ENCODE measurements at places on chromosomes 1 and 21.

GRCh38 chr1:231818337-231818736 lies 191.7 kb downstream of the DISC1 start:
- DNase-seq: no peak

DNA sequence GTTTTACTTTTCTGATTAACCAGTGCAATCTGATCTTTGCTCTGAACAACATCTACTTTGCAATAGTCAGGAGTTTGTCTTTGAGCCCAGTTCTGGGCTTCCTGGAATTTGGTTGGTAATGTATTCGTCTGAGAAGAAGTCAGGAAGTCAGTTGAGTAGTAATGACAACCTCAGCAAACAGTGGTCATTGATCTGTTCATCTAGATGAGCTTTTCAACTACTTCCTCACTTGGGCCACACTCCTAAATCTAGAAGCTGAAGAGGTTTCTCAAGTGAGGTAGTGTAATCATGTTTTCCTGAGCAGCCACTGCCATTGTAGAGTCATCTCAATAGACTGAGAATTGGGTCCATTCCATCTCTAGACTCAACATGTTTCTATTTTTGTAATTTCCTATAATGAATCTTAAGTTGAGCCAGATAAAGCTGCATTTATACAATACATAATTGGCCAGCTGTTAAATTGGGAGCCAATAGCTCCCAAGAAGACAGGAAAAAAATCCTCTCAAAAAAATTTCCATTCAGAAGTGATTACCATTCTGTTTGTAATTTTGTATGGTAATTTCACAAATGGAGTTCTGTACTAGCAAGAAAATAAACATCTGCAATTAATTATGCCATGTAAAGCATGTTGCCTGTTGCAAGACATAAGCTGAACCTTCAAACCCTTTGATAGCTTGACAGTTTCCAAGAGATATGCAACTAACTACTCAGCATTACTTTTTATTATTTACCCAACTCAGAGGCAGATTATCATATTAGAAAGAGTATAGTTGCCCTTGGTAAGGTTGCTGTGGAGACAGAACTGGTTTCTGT lies 49.6 kb downstream of the WDR64 start:
- no peak for DNase-seq

DNA sequence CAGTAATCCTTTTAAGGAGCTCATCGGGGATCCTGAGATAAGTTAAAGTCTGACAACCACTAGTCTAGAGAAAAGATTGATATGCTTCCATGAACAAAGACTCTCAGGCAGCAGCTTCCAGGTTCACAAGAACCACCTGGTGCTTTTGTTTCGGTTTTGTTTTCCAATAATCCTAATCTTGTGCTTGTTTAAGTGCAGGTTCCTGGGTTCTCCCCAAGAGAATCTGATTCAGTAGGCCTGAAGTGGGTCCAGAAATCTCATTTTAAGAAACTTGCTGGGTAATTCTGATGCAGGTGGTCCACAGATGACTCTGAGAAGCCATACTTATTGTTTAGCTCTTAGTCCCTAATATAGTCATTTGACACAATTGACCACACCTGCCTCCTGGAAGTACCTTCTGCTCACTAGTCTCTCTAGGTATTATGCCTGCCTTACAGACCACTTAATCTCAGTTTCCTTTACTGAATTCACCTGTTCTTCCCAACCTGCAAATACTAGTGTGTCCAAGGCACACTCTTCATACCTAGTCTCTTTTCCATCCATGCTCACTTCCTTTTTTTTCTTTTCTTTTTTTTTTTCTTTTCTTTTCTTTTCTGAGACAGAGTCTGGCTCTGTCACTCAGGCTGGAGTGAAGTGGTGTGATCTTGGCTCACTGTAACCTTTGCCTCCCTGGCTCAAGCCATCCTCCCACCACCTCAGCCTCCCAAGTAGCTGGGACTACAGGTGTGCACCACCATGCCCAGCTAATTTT lies 20.5 kb upstream of the FRRS1 start:
- DNase-seq: no peak

DNA sequence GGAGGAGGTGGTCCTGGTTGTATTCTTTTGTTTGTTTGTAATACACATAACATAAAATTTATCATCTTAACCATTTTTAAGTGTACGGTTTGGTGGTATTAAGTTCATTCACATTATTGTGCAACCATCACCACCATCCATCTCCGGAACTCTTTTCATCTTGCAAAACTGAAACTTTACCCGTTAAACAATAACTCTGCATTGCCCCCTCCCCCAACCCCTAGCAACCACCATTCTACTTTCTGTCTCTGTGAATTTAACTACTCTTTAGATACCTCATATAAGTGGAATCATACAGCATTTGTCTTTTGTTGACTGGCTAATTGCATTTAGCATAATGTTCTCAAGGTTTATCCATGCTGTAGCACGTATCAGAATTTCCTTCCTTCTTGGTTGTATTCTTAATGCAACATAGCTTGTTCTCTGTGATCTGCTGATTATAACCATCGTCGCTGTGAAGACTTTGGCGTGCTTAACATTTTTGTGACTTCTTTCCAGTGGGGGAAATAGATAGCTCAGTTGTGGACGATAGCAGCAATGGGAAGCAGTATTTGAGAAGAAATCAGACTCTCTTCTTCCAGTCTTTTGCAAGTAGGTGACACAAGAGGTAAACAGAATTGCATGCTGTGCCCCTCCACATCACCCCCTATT lies 117.5 kb upstream of the HOOK1 start:
- peak; percentile 13 for DNase-seq

GRCh38 chr1:25973610-25974321 lies 24.1 kb downstream of the PAFAH2 start:
- no peak for DNase-seq

DNA sequence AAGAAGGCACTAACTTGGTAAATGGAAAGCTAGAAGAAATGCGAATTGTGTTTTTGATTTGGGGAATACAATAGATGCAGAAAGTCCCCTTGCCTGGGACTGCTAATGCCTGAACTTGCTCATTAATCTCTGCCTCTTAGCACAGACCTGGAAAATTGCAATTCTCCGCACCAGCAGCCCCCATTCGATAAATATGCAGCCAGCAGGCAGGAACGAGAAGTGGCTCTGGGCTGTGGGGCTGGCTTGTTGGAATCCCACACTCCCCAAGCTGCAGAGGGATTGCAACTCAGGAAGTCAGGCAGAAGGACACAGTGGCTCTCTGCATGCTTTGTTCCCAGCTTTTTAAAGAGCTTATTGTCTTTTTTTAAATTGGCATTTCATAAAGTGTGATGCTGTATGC lies 51.3 kb downstream of the PCP4 start:
- DNase-seq: no peak

GRCh38 chr1:172154551-172154950 lies 265.9 kb upstream of the C1orf105 start:
- DNase-seq: no peak

- no peak for DNase-seq
Measured at GRCh38 chr1:184639205-184639604, 115.5 kb downstream of the EDEM3 start.

DNA sequence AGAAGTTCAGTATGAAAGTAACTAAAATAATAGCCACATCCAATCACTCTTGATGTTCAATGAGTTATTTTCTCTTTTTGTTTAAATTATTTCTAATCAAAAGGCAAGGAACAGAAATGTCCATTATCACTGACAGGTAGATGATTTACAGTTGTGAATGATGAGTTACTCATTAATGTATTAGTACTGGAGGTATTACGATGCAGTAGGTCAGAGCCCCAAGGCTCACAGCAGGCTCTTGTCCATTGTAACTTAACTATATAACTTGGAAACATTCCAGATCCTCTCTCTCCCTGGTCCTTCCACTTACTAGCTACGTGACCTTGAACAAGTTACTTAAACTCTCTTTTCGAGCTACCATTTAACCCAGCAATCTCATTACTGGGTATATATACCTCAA lies 39.5 kb downstream of the CRB1 start:
- DNase-seq: no peak

DNA sequence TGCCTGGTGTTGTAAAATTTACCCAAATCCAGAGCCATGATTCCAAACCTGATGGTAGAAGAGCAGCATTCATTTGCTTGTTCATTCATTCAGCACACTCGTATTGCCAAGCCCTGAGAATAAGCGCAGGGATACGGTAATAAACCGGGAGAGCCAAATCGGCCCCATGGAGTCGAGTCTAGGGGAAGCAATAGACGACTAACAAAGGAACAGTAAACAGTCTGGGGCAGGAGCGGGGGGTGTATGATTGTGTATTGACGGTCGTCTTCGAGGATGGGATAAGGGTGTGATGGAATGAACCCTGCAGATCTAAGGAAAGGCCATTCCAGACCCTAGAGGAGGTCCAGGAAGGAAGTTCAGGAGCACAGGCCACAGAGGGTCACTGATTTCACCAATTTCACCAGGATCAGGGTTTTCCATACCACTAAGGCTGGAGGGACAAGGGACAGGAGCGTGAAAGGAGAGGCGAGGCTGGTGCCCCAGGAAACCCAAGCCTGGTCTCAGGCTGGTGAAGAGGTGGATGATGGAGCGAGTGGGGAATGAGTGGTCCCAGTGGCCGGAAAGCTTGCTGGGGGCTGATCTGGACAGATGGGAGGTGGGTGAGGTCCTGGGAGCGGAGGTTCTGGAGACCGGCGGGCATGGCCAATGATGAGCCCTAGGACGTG lies 61.1 kb upstream of the PDE9A start:
- no peak for DNase-seq

DNA sequence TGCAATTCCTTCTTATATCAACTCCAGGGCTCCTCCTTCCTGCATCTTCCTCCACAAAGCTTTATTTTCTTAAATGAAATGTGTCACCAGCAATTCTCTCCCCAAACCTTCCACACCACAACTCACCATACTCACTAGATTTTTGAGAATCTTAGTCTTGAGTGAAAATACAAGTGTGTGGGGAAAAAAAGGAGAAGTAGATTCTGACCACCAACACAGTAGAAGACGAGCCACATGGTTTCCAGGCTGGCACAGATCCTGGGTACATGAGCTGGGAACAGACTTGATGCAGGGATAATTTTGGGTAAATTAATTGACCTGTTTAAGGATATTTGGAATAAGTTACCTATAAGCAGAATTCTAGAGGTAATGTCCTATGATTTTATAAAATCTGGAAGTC lies 72.8 kb upstream of the KCNJ15 start:
- no peak for DNase-seq

DNA sequence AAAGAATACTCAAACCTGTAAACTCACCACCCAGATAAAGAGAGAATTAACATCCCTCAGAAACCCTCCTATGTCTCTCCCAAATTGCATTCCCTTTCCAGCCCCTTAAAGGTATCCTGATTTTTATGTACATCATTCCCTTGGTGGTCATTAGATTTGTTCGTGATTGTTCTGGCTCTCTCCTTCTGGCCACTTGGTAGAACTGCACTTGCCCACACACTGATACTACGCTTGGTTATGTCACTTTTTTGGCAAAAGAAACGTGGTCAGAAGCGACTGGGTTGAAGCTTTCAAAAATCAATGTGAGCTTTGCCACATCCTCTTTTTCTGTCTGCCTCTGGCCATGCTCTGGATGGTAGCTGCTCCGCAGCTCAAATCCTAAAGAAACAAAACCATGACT lies 76.3 kb downstream of the KRTAP19-8 start:
- DNase-seq: no peak

DNA sequence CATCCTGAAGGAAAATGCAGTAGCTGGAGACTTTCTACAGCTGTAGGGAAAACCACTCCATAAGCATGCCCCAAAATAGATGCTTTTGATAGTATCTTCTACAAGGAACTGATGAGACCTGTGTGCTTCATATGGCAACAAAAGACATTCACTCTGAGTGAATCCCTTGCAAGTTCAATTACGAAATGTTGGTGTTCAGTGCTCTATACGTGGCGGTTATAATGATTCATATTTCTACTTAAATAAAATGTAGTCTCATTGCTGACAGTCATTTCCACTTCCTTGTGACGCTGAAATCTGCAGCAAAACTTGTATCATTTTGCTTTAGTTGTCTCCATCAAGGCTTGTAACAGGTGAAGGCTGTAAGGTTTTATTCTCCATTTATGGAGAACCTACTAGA lies 20.6 kb downstream of the TOR1AIP2 start:
- DNase-seq: no peak

DNA sequence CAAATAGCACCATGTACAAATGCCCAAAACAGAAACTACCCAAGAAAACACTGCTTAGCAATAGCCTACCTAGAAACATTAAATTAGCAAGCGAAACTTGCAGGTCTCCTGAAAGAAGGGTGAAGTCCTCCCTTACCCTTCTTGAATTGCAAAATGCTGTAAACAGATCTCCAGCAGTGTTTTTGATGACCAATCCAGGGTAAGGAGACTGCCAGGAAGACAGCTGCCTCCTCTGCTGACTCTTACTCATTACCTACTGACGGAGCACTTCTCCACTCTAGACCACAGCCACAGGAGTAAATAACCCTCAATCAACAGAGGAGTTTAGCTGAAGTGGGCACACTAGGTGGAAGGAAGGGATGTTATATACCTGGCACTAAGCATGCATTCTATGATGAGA lies 32.2 kb upstream of the GADD45A start:
- no peak for DNase-seq

- peak; percentile 32 for DNase-seq
Measured at GRCh38 chr1:1434131-1434823, 1.2 kb upstream of the VWA1 start.

- DNase-seq: no peak
Measured at GRCh38 chr1:2480236-2480985, 4.3 kb downstream of the PLCH2 start.

GRCh38 chr1:177811429-177811828 lies 158.4 kb downstream of the SEC16B start:
- no peak for DNase-seq

- DNase-seq: no peak
Measured at GRCh38 chr21:19440792-19441655, 1037.4 kb upstream of the TMPRSS15 start.

DNA sequence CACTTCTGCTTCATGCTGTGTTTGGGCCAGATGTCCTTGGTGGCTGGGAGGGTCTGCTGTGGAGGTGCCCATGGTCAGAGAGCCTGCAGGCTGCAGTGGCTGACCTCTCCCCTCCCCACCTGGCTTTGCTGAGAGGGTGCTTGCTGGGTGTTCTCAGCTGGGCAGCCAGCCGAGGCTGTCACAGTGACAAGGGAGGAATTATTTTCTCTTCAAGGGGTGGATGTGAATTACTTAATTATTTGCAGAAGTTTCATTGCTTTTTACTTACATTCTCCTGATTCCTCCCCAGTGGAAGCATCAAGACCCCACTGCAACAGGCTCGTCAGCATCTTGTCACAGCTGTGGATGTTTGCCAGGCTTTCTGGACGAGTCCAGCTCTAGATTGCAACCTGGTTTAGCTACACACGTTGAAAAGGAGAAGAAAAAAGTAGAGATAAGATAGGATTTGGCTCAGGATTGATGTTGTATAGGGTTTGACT lies 70.3 kb downstream of the GALNT2 start:
- no peak for DNase-seq

DNA sequence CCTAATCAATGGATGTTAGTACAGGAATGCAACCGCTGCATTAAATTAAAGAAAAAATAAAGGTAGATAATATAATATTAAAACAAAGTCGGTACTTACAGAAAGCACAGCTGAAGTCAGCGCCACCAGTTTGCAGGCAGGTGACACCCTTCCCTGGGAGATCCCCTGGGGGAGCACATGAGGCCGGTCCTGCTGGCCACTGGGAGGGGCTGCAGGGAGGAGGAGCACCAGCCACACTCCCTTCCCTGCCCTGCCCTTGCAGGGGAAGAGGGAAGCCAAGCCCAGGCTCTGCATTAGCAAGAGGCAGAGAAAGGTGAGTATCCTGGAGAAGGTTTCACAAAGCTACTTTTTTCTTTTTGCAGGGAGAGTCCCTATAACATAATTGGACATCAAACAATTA lies 507.0 kb downstream of the AJAP1 start:
- no peak for DNase-seq

GRCh38 chr21:32834211-32834915 lies 62.8 kb upstream of the PAXBP1 start:
- DNase-seq: no peak

- DNase-seq: peak; percentile 52
Measured at GRCh38 chr1:232923739-232924386, 26.5 kb upstream of the NTPCR start.
